Stimulated activated CD8-positive, alpha-beta memory T cell treated with anti-CD3 and anti-CD28 coated beads, Interleukin-7, amount 100 ng/mL, for 4 hours (primary cell): ENCODE measurements at places on chromosomes 7 and 10.

GRCh38 chr7:97118306-97118917 lies 914 bp downstream of the SDHAF3 start:
- DNase-seq = no peak

GRCh38 chr7:79090543-79090942 lies 362.9 kb downstream of the MAGI2 start:
- no peak for DNase-seq

DNA sequence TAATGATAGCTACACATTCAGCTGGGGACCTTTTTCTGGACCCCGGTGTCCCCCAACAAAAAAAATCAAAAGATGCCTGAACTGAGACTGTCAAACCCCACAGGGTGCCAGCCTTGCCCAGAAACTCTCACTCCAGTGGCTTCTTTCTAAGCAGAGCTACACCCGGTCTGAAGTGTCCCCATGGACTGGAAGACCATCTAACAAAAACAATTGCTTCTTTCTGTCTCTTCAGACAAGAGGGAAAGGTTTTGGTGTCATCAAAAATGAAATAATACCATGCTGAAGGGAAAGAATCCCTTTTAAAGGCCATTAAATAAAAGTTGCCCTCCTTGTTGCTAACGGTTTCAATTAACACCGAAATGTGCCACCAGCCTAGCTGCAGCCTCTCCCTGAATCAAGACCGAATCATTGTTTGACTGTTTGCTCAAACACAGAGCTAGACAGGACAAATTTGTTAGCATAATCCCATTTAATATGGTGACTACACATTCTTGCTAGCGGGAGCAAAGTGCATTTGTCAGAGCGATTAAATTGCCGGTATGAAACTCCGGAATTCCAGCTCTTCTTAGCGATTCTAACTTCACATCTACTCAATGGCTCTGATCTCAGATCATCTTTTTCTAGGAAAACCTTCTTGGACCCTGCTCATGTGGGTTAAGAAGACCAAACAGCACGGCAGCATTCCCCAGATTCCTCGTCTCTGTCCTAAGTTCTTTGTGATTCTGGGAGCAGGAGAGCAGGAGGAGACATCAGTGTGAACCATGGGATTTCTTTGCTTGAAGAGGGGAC lies 397.5 kb upstream of the PRKCQ start:
- DNase-seq = no peak

DNA sequence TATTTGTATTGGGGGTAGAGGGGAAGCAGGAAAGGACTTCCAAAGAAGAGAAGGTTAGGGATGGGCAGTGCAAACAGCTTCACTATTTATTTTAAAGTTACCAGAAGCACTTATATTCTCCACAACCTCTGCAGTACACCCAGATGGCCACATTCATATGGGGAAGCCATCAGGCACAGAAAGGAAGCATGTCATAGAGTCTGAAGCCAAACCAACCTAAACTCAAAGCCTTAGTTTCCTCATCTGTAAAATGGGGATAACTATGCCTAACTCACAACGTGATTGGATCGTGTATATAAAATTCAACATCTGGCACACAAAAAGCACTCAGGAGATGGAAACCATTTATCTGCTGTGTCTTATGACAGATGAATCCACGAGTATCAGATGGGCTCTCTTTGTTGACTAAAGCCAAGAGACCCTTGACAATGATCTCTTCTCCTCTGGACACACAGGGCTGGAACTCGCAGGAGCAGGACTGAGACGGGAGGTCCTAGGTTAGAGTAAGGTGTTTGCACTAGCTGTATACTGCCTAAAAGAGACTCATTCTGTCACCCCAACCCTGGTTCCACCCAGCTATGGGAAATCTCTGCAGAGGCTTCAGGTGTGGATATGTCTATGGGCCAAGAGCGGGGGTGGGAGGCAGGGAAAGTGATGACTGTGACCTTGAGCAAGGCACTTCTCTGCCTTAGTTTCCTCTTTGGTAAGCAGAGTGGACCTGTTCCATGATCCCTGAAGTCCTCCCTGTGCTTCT lies 1.8 kb downstream of the KIAA1549 start:
- no peak for DNase-seq

- DNase-seq = no peak
Measured at GRCh38 chr10:42981358-42982236, 95.3 kb upstream of the RET start.

- no peak for DNase-seq
Measured at GRCh38 chr10:14153570-14154055, 177.1 kb downstream of the FRMD4A start.
